ENCODE measurements at places on chromosomes 16 and 17.

- no peak for DNase-seq
Measured at GRCh38 chr16:23842137-23842600, 6.4 kb downstream of the PRKCB start.

DNA sequence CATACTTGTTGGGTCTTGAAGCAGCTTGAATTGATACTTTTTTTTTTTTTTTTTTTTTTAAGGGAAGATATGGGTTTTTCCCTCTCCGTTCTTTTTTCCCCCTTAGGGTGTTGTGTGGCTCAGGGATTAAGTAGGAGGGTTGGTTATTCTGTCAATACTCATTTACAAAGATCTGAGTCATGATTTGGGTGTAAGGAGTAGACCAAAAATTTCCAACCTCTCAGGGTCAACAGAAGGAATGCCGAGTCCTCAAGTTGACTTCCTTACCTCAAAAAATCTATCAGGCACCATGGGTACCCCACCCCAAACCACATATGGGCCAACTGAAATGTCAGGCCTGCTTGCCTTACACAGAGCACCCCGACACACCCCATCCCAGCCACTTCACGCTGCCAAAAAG, 230.5 kb downstream of the CCDC182 start:
- no peak for DNase-seq

GRCh38 chr17:42334677-42335076, 46.4 kb downstream of the STAT5A start:
- DNase-seq: no peak

DNA sequence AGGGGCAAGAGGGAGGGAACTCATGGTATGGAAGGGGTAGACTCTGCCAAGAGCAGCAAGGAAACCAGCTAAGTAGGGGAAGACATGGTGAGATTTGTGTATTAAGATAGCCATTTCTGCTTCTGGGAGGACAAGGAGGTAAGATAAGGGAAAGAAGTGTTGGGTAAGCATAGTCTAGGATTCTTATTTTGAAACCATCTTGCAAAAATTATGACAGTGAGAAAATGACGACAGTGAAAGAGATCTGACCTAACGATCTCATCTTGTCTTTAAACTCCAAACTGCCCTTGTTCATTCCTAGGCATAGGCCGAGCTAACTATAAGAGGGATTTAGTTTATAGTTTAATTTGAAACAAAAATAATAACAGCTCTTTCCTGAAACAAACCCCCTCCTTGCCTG, 5.6 kb upstream of the RBL2 start:
- DNase-seq: no peak

DNA sequence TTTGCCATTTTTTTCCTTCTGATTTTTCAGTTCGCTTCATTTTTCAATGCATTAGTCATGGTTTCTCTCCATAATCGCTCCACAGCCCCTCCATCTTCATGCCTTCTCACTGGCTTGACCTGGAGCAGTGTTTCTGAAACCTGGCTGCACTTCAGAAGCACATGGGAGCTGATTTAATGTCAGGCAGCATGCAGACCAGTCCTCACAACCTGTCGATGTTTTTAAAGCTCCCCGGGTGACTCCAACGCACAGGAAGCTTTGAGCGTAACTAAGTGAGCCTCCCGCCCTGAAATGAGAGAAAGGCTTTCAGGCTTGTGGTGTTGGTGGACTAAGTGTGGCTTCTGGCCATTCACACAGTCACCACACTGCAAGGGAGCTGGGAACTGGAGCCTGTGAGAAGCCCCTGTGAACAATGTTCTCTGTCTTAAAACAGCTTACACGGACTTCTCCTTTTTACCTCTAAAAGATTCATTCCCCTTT, 16.8 kb upstream of the DRG2 start:
- DNase-seq: no peak

Measured in NCI-H446 (cell line).